Stimulated activated CD4-positive, alpha-beta T cell treated with anti-CD3 and anti-CD28 coated beads, Interleukin-2, amount 100 ng/mL, for 4 hours (primary cell): ENCODE measurements at places on chromosomes 1 and 21.

DNA sequence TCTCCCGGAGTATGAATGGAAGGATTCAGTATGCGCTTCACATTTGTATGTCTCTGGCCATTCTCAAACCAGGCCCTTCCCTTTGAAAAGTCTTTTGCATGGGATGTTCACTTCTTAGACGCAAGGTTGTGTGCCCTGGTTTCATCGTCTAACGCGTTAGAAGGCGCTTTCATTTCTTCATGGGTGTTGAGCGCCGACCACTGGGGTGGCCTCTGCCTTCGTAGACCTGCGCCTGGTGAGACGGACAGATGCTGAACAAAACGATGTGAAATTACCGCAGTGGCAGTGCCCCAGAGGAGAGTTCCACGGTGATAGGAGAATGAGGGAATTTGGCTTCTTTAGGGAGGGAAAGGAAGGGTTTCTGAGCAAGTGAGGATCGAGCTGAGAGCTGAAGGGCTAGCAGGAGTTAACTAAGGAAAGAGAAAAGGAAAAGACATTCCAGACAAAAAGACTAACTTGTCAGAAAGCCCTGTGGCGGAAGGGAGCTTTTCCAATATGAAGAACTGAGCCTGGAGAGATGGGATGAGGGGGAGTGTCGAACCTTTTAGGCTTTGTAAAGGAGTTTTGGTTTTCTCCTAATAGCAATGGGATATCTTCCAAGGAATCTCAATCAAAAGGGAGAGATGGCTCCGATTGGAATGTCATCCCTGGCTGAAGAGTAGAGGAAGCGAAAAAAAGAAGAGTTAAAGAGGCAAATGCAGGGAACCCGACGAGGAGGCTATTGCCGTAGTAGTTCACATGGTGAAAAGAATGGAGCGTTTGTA, 951 bp downstream of the GGPS1 start:
- DNase-seq, result peak; percentile 26

- DNase-seq, result no peak
Observed at GRCh38 chr1:205715628-205716027, 34.4 kb downstream of the NUCKS1 start.

DNA sequence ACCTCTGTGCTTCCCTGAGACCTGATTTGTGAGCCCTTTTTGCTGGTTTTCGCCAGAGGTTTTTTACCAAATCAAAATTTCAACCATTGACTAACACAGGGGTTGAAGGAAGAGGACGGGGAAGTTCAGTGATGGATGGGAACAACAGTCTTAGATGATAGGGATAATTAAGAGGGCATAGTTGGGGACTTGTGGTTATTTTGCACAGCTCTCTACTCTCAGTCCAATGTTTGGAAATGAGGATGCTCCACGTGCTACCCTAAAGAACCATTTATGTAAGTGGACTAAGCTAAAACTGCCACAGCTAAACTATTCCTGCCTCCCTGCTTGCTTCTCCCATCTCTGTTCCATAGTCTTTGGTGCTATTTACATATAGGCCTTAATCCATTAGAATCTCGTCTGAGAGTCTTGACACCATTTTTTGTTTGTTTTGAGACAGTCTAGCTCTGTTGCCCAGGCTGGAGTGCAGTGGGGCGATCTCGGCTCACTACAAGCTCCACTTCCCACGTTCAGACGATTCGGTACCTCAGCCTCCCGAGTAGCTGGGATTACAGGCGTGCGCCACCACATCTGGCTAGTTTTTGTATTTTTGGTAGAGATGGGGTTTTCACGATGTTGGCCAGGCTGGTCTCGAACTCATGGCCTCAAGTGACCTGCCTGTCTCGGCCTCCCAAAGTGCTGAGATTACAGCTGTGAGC, 684 bp upstream of the MCL1 start:
- no peak for DNase-seq

GRCh38 chr1:89519779-89520358, 4.8 kb upstream of the LRRC8B start:
- DNase-seq, result peak; percentile 42

GRCh38 chr1:206699626-206700025, 14.9 kb downstream of the MAPKAPK2 start:
- no peak for DNase-seq

DNA sequence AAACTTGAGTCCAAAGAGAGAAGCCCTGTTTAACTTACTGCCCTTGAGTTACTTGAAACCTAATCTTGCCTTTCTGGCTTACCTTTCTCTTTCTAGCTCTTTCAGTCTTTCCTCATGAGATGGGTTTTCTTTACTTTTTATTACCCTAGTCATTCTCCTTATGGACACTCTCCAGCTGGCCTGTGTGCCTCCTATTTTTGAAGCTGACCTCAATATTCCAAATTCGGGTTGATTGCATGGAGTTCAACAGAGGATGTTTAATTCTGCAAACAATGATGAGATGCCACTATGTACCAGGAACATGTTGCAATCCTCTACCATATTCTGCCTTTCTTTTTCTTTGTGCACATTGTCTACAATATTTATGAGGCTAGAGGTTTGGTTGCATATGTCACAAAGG, 20.7 kb downstream of the DNAJC6 start:
- DNase-seq, result no peak

- no peak for DNase-seq
Observed at GRCh38 chr1:159895836-159896545, 4.0 kb downstream of the CFAP45 start.

DNA sequence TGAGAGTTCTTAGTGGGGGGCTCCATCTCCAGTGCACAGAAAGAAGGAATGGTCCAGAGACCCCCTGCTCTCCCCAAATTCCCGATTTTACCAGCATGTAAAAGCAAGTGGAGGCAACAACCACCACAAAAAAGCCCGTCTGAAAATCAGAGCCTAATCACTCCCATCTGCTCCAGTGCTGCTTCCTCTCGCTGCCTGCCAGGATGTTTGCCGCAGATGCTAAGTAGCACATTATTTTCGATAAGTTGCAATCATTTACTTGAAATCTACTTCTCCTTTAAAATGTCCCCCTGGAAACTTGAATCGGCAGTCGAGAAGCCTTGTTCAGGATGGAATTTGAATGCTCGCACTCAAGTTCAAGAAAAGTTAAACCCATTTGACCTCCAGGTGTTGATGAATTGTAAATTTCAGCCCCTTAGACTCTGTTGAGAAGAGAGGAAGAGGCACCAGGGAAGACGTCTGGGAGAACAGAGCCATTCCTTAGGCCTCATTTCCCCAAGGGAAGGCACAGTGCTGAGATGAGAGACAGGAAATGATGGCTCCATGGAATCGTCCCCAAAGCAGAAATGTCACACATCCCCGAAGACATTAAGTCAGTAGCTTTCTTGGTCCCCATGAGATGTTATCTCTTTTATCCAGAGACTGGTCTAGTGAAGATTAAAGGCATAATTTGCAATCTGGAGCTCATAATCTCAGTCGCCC, 221.3 kb downstream of the PBX1 start:
- no peak for DNase-seq

DNA sequence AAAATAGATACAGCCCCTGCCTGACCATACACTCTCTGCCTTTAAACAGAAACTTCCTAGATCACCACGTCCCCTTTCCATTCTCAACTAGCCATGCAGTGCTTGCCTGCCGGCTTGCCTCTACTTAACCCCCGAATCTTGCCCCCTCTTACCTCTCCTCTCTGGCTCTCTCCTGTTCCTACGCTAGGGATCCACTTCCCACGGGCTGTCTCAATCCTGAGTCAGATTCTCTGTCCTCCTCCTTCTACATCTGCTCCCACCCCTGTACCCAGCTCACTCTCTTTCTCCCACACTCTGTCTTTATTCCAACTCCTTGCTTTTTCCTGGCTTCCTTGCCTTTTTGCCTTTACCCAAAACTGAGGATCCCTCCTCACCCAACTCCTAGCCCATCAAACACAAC, 29.3 kb downstream of the ATF3 start:
- no peak for DNase-seq
